Psoas muscle (tissue), 8 donors: ENCODE measurements at places on chromosomes 2 and 18. TPM values are rescaled to one million over a fixed set of nuclear protein-coding genes. Genes with fewer than 3 reads are reported as not detected.
A peak's percentile ranks its signal among the peaks of the same experiment; 100 is the strongest.

Gene PSMD14
- 249 TPM for polyA plus RNA-seq

Gene SH3RF3
- 4.6 TPM for polyA plus RNA-seq

Gene LRP1B
- polyA plus RNA-seq, result 0.33 TPM

Gene STPG4
- 0.03 TPM for polyA plus RNA-seq

Gene CCDC74A
- polyA plus RNA-seq, result 0.16 TPM

Gene HOXD1
- 0.14 TPM for polyA plus RNA-seq

Gene FOXD4L1
- 0.15 TPM for polyA plus RNA-seq

Gene UGT1A10
- polyA plus RNA-seq, result not detected

Gene IL1A
- not detected for polyA plus RNA-seq

GRCh38 chr18:49638891-49639557 is 77.2 kb downstream of the LIPG start:
- DNase-seq, result no peak

DNA sequence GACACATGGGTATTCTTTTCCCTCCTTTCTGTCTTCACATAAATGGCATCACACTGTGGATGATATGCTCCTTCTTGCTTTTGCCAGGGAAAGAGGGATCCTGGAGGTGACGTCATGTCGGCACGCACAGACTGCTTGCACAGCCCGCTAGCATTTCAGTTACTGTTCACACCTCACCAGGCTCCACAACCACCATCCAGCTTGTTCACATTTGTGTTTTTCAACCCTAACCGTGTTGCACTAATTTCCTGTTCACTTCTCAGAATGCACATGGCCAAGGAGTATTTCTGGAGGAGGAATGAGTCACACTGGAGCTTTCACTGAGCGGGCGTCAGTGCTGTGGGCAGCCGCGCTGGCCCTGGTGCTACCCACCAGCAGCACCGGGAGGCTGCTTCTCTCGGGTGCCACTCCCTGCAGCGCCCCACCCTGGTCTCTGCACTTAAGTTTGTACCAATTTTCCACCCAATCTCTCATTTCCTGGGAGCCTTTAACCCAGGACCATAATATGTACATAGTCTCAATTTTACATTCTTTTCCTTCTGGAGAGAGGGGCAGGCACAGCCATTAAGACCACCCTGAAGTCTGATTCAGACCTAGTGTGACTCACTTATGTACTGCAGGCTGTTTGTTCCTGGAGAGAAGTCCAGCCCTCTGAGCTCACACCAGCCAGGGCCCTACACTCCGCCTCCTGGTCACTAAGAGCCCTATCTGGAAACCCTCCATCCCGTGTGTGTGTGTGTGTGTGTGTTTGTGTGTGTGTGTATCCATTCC is 65.1 kb downstream of the MBP start:
- DNase-seq, result peak; percentile 73

- no peak for DNase-seq
These were observed 8.2 kb downstream of the ZFP36L2 start for GRCh38 chr2:43218155-43218701.

DNA sequence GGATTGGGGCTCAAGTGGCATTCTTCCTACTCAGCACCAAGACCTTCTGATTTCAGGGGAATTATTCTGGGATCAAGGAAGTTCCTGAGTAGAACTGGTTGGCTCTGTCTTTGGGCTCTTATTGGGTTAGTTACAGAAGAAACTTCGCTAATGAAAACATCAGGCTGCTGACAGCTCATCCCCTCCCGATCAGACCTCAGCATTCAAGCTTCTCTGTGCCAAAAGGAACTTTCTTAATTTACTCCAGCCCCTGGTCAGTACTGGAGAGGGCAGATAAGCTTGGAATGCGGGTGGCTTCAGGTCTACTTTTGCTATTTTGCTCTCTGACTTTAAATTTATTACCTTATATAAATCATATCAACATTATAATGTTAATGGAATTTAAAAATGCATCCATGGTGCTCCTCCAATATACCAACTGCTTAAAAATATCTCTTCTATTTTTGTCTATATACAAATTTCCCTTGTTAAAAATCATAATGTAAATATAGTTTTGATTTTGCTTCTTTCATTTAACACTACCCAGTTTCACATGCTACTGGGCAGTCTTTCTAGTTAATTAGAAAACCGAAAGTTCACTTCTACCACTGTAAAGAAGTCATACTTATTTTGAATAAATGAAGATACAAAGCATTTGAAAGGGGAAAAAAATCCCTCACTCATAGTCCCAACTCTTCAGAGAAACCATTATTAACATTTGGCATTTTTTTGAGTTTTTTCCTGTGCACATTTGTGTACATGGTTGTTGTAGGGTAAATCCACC is 34.4 kb downstream of the PCARE start:
- DNase-seq, result no peak

DNA sequence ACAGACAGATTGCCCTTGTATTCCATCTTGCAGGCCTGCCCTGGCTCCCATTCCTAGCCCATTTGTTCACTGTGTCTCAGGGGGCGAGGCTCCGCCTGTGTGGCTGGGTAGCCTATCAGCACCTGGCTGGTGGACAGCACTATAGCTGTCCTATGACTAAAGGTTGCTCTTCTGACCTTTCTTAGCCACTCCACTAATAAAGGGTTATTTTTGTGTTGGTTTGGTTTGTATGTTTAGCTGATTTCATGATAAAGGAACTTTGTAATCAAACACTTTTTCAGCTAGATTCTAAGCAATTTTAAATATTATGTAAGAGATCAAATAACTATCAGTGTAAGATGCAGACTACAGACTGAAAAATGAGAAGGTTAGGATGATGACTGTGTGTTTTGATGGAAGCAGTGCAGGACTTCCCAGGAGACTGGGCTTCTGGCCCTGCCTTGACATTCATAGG is 72.2 kb downstream of the CRIM1 start:
- peak; percentile 26 for DNase-seq

GRCh38 chr2:200810252-200810997 is 1.3 kb upstream of the BZW1 start:
- no peak for DNase-seq

DNA sequence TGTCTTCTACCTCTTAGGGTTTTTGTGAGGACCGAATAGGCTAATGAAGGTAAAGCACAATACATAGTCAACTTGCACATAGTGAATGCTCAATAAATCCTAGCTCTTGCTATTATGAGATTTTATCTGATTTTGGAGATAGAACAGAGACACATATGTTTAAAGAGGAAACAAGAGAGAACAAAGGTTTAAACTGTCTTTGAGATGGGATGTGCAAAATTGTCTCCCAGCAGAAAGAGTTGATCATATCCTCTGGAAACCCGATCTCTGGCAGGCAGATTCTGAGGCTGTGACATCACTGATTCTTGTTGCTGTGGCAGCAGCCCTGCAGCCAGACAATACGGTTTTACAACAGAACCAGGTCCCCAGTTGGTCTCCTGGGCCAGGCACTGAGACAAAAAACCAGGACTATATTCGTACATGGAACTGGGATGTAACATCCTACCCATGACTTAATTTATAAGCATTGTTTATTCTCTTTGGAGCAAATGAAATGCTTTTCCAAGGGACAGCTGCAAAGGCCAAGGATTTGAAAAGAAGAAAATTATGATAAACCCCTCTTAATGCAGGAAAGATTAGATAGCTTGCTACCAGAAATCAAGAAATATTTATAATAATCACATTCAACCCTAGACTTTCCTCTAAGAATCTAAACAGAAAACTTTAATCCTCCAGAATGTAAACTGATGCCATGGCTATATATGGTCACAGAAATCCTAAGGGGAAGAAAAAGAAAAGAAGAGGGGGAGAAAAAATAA is 80.2 kb downstream of the SLC8A1 start:
- peak; percentile 43 for DNase-seq

GRCh38 chr2:236257136-236257535 is 7.1 kb downstream of the ASB18 start:
- DNase-seq, result no peak

- no peak for DNase-seq
These were observed 363.6 kb downstream of the RNF144A start for GRCh38 chr2:7280790-7281189.

DNA sequence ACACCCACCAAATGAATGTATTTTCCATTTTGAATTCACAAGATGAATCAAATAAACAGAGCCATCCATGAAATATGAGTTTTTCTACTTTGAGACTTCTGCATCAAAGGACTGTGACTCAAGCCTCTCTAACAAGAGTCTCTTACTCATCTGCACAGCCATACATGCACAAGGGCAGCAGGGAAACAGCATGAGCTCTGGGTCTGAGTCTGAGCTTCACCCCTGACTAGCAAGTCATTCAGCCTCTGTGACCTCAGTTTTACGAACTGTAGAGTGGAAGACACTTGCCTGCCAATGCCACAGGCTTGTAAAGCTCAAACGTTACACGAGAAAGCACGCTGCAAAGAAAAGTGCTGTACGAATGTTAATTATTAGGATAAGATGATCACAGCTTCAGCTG is 42.9 kb downstream of the MREG start:
- DNase-seq, result no peak

- no peak for DNase-seq
These were observed 318.8 kb downstream of the TSN start for GRCh38 chr2:122074201-122074600.

GRCh38 chr2:40394597-40394996 is 57.3 kb downstream of the SLC8A1 start:
- DNase-seq, result no peak

GRCh38 chr2:238003234-238004031 is 36.6 kb downstream of the UBE2F start:
- DNase-seq, result no peak

DNA sequence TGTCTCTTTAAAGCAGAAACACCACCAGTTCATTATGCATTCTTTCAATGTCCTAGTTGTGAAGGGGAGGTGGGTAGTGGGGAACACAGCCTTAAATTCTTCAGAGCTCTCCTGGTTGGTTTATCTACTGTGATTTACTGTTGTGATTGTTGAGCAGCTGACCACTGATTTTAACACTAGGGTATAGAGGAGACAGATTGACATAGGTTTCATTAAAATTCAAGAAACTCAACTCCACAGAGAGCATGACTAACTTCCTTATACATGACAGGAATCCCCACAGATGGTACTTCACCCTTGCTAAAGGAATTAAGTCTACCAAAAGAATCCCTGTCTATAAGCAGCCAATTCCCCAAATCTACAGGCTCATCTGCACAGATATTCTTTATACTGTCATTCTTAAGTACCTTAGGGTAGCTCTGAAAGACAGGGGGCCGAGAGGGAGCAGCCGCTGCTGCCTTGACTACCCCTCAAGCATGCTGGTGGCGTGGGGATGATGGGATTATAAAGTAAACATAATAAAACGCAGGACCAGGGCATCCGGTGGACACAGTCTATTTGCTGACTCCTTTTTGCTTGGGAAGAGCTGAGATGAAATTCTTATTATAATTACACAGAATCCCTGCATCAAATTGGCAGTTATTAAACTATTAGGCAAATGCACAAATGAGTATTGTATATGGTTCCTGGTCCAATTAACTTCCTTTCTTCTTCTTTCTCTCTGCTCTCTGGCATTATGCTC is 1377.6 kb upstream of the PIK3C3 start:
- no peak for DNase-seq

DNA sequence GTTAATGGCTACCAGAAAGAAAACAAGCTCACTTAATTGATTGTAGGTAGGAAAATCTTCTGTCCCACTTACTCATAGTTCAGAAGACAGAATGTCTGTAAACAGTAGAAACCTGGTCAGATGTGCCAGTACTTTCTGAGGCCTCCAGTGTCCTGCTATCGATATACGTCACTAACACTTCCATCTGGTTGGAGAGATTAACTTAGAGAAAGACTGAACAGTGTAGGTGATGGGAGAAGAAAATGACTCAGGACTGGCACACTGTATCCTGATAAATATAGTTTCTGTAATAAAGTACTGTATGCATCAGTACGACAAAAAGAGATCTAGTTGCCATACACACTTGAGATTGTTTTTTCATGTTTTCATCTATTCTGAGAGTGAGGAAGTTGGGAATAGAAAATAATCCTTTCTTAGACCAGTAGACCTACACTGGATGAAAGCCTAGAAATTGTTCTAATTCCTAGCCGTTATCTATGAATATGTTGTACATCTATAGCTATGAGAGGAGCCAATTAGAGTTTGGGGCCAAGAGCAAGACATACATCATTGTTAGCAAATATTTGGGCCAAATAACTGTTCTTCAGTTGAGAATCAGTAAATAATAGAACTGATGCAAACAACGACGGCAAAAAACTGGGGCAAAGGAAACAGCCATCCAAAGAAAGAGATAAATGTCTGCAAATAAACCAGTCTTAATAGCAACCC is 105.9 kb downstream of the NAT8 start:
- DNase-seq, result no peak

- DNase-seq, result no peak
These were observed 146.2 kb downstream of the MBP start for GRCh38 chr18:76986406-76986805.

DNA sequence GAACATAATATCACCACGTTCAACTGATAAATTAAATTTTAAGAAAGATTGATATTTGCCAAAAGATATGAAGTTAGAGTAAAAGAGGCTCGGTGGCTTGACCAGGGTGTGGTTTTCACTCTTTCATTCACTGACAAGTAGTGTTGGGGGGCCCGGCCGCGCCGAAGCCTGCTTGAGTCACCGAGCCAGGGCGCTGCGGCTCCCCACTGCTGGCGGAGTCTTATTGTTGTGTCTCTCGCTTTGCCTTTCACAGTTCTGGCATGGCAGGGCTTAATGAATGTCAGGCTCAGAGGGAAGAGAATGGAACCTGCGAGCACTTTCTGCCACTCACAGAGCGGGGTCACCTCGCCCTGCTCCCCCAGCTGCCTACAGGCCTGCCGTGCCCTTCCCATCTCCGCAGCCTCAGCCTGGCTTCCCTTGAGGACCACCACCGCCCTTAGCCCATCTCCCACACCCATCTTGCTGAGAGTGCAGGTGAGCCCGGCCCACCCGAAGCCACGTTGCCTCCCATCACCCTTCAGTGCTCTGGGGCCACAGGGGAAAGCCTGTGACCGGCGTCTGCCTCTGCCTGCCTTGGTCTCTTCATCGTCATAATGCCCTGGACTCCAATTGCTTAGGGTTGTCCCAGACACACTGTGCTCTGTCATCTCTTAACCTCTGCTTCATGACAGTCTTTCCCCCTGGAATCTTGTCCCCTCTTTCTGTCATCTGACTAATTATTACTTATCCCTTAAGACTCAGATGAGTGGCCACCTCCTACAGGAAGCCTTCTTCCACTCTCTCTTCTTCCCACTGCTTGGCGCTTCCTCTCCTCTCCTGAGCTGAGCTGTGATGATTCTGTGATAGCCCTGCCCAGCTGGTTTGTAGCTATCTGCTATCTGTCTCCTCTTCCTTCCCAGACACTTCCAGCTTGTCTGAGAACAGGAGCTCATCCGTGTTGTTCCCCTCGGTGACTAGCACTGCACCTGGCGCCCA is 142.5 kb downstream of the FAM210A start:
- DNase-seq, result no peak

DNA sequence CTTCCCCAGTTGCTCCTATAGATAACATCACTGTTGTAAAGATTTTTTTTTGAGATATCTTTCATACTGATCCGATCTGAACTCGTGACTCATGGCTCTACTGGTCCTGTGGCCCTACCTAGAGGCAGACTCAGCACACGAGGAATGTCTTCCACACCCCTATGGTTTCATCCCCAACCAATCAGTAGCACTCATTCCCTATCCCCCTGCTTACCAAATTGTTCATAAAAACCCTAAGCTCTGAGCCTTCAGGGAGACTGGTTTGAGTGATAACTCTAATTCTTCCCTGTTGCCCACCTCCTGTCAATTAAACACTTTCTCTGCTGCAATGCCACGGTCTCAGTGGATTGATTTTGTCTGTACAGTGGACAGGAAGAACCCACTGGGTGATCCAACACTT is 4.2 kb upstream of the SAP130 start:
- no peak for DNase-seq
